Activated CD8-positive, alpha-beta memory T cell treated with anti-CD3 and anti-CD28 coated beads for 4 hours (primary cell): ENCODE measurements at places on chromosomes 3 and 15.

GRCh38 chr15:40046721-40047414 is 7.9 kb upstream of the SRP14 start:
- DNase-seq: no peak

- no peak for DNase-seq
These were observed 5.3 kb downstream of the RFTN1 start for GRCh38 chr3:16508243-16508578.

DNA sequence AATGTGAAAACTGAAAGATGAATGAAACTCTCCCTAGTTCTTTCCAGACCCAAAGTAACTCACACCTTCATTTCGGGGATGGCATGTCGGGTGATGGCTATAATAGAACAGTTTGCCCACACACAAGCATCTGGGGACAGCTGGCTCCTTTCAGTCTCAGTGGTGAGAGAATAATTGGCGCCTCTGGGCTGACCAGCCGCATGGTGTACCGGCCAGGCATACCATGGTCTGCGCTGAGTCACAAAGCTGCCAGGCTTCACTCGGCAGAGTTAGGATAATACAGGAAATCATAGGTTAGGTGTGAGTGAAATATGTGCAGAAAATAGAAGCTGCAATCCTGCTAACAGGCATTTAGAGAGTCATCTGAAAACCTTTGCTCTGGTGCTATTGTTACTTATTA is 80.4 kb upstream of the IGF1R start:
- DNase-seq: no peak

DNA sequence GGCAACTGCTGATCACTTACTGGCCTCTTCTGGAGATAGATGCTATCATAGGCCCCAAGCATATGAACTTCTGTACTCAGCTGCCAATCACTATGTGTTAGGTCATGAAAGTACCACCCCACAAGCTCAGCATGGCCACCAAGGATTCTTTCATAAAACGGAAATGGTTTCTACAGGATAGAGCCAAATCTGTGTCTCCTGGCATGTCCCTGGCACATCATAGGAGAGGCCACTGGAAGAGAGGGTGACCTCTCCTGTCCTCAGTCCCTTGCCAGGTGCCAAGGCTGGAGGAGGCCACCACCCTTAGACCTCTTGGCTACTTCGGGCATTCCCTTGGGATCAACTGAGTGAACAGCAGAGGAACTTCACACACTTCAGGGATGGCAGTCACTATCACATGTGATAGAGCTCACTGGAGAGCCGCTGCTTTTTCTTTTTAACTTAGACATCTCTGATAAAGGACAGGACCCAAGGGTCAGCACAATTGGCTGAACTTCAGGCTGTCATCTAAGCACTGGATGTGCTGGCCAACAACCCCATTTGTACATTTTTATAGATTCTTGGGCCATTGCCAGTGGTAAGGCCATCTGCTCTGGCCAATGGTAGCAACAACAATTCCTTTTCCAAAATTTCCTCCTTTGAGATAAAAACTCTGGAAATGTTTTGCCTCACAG is 425.2 kb downstream of the SQOR start:
- DNase-seq: no peak

GRCh38 chr15:47442371-47442770 is 274.9 kb upstream of the SEMA6D start:
- DNase-seq: no peak

DNA sequence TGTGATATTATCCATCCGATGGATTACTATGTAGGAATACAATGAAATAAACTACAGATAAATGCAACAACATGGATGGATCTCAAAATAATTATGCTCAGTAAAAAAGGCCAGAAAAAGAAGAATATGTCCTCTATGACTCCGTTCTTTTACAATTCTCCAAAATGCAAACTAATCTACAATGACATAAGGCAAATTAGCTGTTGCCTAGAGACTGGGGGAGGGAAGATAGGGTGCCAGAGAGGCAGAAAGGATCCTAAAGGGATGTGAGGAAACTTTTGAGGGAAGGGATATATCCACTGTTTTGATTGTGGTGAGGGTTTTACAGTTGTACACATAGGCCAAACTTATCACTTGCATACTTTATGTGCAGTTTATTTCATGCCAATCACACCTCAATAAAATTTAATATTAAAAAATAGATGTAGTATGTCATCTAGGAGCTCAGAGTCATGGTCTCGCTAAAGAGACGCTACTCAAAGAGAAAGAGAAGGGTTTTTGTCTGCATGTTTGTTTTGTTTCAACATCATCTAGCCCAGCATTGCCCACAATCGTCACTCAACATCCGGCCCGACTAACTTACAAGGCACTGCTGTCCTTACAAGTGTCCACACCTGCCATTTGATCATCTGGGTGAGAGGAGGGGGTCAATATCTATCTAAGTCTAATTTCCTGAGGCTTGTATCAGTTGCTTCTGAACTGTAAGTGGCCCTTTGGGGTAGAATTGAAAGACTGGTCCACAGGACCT is 29.5 kb downstream of the HES1 start:
- no peak for DNase-seq

DNA sequence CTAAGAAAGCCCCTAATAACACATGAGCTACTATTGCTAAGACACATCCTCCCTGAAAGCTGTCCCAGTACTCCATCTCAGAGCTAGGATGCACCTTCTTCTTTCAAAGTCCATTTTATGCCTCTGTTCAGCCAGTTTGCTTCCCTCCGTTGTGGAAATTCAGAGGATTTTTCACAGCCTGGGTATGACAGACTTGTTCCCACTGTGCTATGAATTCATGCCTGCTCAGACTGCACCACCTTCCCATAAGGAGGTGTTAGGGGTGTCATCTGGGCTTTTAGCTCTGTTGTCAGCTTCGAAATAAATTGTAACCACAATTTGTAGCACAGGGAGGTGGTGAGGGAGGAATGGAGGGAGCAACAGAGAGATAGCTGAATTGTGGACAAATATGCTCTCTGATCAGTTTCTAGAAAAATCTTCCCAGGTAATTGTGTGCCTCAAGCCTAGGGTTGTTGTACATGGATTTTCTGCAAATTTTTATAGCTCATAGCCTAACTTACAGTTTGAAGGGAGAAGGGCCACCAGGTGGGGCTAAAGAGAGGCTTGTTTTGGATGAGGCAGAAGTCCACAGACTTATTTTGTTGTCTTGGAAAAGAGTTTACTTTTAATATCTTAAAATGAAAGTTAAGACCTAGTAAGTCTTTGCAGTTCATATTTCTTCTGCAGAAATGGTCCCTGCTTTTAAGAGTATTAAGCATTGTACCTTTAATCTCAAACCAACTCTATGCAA is 462.0 kb downstream of the PDCD6IP start:
- no peak for DNase-seq
